Kidney (tissue), 22 donors: ENCODE measurements at places on chromosomes 16 and 17. TPM values are rescaled to one million over a fixed set of nuclear protein-coding genes. Genes with fewer than 3 reads are reported as not detected.
A peak's percentile ranks its signal among the peaks of the same experiment; 100 is the strongest.

GRCh38 chr16:79862601-79863000 is 262.1 kb upstream of the MAF start:
- DNase-seq, result no peak

DNA sequence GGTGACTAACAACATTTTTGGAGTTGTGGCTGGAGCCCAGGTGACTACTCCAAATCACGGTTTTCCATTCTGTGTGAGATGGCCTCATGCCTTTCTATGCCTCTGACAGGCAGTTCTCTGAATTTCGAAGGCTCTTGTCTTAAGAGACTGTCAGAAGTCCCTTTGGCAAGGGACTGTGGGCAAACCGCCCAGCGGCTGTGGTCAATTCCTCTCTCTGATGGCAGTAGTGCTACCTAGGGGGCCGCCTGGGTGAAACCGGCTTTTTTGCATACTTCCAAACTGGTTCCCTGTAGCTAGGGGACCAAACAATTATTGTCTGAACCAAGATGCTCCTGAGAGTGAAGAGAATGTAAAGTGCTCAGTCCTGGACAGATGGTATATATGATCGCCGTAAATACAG is 86.3 kb downstream of the SDR42E1 start:
- DNase-seq, result no peak

- DNase-seq, result peak; percentile 53
These were observed at the start of gene TMEM204 for GRCh38 chr16:1533443-1533951. Gene TMEM204, plus strand, starts transcription at chr16:1533666. Its CDS starts 610 bp downstream, at chr16:1534276.

DNA sequence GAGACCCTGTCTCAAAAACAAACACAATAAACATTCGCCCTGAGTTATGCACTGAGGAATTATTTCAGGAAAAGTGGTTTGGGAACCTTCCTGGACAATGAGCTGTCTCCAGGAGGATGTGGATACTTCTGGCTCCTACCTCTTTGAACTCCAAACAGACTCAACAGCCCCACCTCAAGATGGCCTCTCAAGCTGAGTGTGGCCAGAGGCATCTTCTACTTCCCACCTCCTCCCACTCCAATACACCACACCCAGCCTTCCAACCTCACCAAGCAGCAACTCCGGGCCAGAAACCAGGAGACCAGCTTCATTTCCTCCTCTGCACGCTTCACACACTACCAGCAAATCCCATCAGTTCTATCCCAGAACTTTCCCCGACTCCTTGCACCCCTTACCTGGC is 11.6 kb downstream of the HBQ1 start:
- no peak for DNase-seq

TMEM132E gene
- 1.1 TPM for total RNA-seq

KRT9 gene
- total RNA-seq, result not detected

NPTX1 gene
- total RNA-seq, result 0.31 TPM
